Activated B cell treated with CpG ODN at 0.5 μM for 24 hours (primary cell): ENCODE measurements at places on chromosomes 5 and 9. TPM values are rescaled to one million over a fixed set of nuclear protein-coding genes. Genes with fewer than 3 reads are reported as not detected.

BRINP1 gene
- total RNA-seq, result not detected in 2 replicates

CPEB4 gene
- 26.9 and 30.0 TPM in 2 replicates for total RNA-seq

DNA sequence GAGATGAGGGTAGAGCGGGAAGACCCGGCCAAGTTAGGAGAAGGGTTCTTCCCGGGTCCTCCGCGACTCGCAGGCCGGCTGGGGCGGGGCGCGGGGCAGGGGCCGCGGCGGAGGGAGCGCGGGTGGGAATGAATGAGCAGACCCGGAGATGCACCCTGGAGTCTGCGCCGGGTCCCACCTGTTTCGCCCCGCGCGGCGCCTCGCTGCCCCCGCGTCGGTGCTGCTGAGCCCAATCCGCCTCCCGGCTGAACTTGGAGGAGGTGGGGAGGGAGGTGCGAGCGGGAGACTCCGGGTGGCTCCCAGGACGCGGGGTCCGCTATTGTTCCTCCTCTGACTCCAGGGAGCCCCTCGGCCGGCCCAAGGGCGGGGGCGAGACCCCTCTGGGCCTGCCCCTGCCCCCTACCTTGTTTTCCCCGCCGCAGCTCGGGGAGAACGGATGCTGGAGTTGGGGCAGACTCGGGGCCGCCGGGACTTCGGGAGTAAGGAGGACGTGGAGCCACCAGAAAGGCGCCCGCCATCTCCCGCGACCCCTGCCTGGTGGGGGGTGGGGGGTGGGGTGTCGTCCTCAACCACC is 659 bp downstream of the RAI14 start:
- no peak for DNase-seq

GRCh38 chr5:65811885-65812284 is 89.9 kb downstream of the NLN start:
- no peak for DNase-seq

DNA sequence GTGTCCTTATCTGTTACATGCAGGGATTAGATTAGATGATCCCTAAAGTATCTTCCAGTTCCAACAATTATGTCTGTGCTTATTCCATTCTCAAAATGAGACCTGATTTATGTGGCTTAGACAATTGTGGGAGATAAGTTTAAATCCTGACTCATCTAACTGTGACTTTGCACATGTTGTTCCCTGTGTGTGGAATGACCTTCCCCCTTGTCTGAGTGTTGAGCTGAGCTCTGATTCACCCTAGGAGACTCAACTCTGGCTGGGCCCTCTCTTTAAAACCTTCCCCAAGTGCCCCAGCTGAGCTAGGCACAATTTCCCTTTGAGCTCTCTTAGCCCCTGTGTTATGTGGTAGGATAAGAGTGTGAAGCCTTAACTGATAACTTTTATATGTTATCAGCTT is 118.9 kb upstream of the ELL2 start:
- no peak for DNase-seq

- no peak for DNase-seq
Measured at GRCh38 chr9:82492274-82492673, 503.7 kb downstream of the SPATA31D1 start.
